Glutamatergic neuron (in vitro differentiated cells): ENCODE measurements at places on chromosomes 6 and 20. TPM values are rescaled to one million over a fixed set of nuclear protein-coding genes. Genes with fewer than 3 reads are reported as not detected.

PI3 gene
- total RNA-seq: not detected

NFATC2 gene
- total RNA-seq: not detected

GRCh38 chr20:9156529-9157280 lies 87.8 kb downstream of the PLCB4 start:
- no peak for DNase-seq

- DNase-seq: no peak
These were observed 335.8 kb upstream of the NT5E start for GRCh38 chr6:85113934-85114580.

- DNase-seq: no peak
These were observed 70.9 kb downstream of the LCA5 start for GRCh38 chr6:79466207-79466834.

- DNase-seq: no peak
These were observed 228.0 kb downstream of the PLCB1 start for GRCh38 chr20:8360035-8360434.

- peak; percentile 17 for DNase-seq
These were observed 18.1 kb downstream of the NPEPL1 start for GRCh38 chr20:58710481-58711265.
